ENCODE measurements at places on chromosomes 3 and 15. TPM values are rescaled to one million over a fixed set of nuclear protein-coding genes. Genes with fewer than 3 reads are reported as not detected.

Gene MAP2K1
- total RNA-seq: 18.5 TPM

Gene FEZF2
- total RNA-seq: 19.1 TPM

Gene COL6A6
- under 0.01 TPM for total RNA-seq

Gene GHRL
- total RNA-seq: not detected

Gene EPHA6
- 78.9 TPM for total RNA-seq

Gene FANCD2OS
- total RNA-seq: not detected

Gene IL17RD
- total RNA-seq: 63.5 TPM

Gene HESX1
- not detected for total RNA-seq

Gene PLAAT1
- total RNA-seq: 7.8 TPM

Gene GOLGA8R
- total RNA-seq: 1.6 TPM

Gene MESP1
- 2.2 TPM for total RNA-seq

Gene PLSCR4
- 7.5 TPM for total RNA-seq

Gene PDZRN3
- 96.4 TPM for total RNA-seq

Gene MCF2L2
- total RNA-seq: 57.3 TPM
